ENCODE measurements at places on chromosomes 1 and 21. TPM values are rescaled to one million over a fixed set of nuclear protein-coding genes. Genes with fewer than 3 reads are reported as not detected.
A peak's percentile ranks its signal among the peaks of the same experiment; 100 is the strongest.

The SERPINC1 gene
- total RNA-seq: not detected

The DNAJC16 gene
- total RNA-seq: 18.7 TPM

The WNT9A gene
- total RNA-seq: 0.05 TPM

The MUL1 gene
- total RNA-seq: 17.4 TPM

The FCMR gene
- total RNA-seq: 16.7 TPM

The TINAGL1 gene
- total RNA-seq: not detected

GRCh38 chr1:205715628-205716027 is 34.4 kb downstream of the NUCKS1 start:
- no peak for DNase-seq

DNA sequence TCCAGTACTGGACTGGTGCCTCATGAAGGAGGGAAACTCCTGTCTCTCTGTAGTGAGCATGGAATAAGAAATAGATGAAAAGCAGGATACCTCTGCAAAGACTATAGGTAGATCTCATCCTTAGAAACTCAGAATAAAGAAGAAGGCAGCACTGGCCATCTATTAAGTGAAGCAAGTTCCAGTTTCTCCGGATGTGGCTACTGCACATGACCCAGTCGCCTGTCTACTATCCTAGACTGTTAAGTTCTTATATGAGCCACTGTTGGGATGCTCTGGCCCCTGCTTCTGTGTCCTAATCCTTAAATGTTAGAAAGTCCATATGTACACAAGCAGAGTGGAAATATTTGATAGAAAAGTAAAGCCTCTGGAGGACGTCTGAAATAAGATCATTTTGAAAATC is 2.2 kb downstream of the FASLG start:
- no peak for DNase-seq

DNA sequence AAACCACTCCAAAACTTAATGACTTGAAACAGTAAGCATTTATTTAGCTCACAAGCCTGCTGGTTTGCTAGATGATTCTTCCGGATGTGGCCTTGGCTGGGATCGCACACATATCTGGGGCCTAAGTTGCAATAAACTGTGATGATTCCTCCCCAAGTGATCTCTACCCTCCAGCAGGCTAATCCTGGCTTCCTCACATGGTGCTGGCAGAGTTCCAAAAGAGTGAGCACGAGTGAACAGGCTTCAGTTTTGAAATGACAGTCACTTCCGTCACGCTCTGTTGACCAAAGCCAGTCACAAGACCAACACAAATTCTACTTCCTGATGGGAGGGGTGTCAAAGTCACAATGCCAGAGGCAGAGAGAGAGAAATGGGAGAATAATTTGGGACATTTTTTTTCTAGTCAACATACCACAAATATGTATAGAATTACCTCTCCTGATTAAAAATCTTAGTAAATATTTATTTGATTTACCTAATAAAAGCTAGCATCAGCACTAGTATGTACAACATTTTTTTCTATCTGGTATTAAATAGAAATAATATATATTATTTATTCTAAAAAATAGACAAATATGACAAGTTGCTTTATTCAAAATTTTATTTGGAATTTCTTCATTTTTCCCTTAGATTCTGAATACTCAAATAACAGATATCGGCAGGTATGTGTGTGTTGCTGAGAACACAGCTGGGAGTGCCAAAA is 292.7 kb downstream of the TPR start:
- no peak for DNase-seq

GRCh38 chr1:41898191-41898713 is 20.5 kb downstream of the HIVEP3 start:
- DNase-seq: peak; percentile 75

DNA sequence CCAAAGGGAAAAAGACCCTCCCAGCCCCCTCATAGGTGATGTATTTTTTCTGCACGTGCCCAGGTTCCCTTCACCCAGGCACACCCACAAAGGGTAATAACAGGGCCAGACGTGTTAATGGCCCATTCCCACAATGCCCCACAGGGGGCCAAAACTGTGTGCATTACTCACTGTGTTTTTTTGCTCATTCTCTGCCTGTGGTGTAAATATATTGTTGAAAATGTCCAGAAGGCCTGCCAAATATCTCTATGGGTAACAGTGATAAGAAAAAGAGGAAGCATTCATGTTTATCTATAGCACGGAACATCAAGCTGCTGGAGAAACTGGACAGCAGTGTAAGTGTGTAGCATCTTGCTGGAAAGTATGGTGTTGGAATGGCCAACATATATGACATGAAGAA is 21.9 kb downstream of the RHEX start:
- DNase-seq: no peak

GRCh38 chr1:38328278-38329035 is 281.9 kb upstream of the POU3F1 start:
- DNase-seq: no peak

DNA sequence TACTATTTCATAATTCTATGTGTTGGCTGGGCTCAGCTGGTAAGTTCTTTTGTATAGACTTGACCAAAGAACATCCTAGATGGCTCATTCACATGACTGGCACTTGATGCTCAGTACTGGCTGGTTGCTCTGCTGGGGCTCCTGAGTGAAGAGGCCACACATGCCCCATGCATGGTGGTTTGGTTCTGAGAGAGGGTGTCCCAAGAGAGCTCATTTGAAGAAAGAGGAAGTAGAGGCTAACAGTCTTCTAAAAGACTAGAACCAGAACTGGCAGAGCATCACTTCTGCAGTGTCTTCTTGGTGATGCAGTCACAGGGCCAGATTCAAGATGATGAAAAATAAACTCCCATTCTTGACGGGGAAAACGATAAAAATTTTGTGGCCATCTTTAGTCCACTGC is 5.2 kb upstream of the BACH1 start:
- no peak for DNase-seq

DNA sequence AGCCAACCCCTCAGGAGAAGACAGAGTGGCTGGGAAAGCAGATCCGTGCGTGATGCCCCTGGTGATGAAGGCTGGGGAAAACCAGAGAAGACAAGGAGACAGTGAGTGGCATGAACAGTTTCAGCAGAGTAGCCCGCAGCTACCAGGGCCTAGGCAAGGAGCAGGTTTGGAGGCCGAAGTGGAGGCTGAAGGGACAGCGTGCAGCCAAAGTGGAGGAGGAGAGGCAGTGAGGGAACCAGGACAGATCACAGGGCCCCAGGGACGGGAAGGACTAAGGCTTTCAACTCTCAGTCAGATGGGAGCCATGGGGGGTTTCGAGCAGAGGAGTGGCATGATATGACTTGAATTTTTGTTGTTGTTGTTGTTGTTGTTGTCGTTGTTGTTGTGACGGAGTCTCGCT is 59.9 kb upstream of the SELENON start:
- no peak for DNase-seq

- no peak for DNase-seq
Observed at GRCh38 chr1:228090613-228091081, 8.1 kb downstream of the ARF1 start.

GRCh38 chr21:37861561-37861960 is 54.7 kb downstream of the KCNJ6 start:
- no peak for DNase-seq

GRCh38 chr1:191729742-191730141 is 428.5 kb upstream of the RGS18 start:
- DNase-seq: no peak

DNA sequence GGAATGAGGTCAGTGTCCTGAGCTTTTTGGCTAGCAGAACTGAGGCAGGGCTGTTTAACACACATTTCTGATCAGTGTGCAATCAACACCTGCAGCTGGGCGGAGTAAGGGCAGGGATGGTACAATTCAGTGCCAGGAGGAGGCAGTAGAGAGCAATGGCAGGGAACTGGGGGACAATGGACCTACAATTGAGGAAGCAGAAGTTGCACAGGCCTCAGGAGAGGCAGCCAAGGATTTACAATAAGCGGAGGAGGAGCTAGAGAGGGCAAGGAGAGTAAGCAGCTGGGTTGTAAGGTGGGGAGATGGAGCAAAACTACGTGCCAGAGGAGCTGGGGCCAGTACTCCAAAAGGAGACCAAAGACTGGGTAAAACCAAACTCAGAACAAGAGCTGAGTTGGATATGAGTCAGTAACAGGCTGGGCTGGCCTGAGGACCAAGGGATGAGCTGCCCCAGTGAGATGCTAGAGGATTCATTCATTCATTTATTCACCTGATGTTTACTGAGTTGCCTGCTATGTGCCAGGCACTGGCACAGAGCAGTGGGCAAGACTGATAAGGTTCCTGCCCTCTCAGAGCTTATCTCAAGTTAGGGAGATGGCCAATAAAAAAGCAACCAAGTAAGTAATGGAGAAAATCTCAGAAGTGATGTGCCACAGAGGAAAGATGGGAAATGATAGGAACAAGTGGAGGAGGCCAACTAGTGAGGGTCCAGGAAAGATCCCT is 10.4 kb upstream of the GALE start:
- DNase-seq: peak; percentile 53

GRCh38 chr1:1620433-1621139 is 5.3 kb downstream of the MIB2 start:
- DNase-seq: no peak

- no peak for DNase-seq
Observed at GRCh38 chr1:2534687-2535441, 4.8 kb upstream of the HES5 start.

DNA sequence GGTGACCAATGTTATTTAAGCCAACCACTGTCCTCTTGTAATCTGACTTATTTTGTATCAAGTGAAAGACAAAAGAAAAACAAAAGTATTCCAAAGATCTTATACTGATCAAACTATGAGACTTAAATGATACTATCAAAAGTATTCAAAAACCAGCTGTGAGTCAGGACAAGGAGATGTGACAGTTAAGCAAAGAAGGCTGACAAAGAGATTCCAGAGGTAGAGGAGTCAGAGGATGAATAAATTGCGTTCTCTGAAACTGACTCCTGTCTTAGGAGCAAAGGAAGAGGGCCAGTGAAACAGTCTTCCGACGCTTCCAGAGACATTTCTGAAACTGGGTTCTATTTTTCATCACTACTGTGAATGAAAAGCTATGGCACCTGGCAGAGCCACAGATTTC is 20.9 kb downstream of the TMEM50B start:
- DNase-seq: no peak

Measured in activated T-helper 2 cell treated with anti-CD3 and anti-CD28 coated beads, Interferon-gamma antibody, Interleukin-2, Interleukin-4, amounts not matched to agents 10 μg/mL and 5 μg/mL and 100 μg/mL, durations not matched to agents 14 hours and 24 hours and 36 hours (primary cell).